ENCODE measurements at places on chromosomes 12 and 14.
A peak's percentile ranks its signal among the peaks of the same experiment; 100 is the strongest.

DNA sequence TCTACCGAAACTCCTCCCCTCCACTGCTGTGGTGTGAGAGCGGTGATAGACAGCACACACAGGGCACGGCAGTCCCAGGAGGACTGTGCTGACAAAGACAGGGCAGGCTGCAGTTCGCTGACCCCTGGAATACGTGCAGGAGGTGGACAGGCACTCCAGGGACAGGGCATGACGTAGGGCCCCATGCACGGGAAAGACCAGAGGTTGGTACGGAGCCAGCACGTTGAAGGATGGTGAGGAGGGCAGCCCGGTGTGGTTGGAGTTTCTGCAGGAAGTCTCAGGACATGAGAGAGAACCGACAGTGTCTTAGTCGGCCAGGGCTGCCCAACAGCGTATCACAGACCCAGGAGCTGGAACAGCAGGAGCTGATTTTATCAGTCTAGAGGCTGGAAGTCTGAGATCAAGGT lies 254.2 kb upstream of the FKBP4 start:
- no peak for DNase-seq

- no peak for DNase-seq
Observed at GRCh38 chr12:94157181-94157580, 8.8 kb downstream of the PLXNC1 start.

DNA sequence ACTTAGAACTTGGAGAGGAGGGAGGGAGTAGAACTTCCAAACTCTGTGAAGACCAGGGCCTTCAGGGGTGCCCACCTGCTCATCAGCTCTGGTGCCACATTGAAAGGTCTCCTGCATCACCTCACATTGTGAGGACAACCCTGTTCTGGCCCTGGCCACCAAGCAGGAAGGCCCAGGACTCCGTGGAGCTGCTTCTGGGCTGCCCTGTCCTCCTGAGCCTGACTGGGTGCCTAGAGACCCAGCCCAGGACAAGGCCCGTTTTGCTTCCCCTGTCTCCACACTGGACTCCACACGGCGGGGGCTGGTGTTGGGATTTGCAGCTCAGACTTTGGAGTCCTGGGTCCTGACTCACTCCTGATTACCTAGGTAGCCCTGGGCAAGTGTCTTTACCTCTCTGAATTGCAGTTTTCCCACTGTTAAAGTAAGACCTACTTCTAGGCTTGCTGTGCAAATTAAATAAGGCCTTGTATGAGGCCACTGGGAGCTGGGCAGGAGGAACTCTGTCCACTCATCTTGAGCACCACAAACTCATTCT lies 12.5 kb upstream of the KRT82 start:
- no peak for DNase-seq

- no peak for DNase-seq
Observed at GRCh38 chr12:125329239-125330102, 264.2 kb downstream of the AACS start.

DNA sequence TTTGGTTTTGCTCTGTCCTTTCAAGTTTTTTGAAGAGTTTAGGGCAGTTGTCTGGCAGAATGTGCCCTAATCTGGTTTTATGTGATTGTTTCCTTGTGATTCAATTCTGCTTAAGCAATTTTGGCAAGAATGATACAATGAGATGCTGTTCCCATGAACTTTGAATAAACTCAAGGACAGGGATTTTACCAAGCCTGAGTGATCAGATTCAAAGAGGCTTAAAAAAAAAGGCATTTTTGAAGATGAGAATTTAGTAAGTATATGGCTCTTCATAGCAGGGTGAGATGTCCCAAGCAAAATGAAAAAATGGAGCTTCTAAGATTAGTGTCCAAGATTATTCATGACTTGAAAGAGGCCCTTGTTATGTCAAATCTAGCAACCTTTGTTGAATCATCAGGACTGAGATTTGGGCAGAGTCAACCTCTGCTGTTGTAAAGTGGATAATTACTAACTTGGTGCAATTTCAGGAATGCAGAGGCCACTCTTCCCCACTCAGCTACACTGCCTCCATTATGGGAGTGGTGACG lies 180.6 kb upstream of the NUDT4 start:
- DNase-seq, result no peak

DNA sequence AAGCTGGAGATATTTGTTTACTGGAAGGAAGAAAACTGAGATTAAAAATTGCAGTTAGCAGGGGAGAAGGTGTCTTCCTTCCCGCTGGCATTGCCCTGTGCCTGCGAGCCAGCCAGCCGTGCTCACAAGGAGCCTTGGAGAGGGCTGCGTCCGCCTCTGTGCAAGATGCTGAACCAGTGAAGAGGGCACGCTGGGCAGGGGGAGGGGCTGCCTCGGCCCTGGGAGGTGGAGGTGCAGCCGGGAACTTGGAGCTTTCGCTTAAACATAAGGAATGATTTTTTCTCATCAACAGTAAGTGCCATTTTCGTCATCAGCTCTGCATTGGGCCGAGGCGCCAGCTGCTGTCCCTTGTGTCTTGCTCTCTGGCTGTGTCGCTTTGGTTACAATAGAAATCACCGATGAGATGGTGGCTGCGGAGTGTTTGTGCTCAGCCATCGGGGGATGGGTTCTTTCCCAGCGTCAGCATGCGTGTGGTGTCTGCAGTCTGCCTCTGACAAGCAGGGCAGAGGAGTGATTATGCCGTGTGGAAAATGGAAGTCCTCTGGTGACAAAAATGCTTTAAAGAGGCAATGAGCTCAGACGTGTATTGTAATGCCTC lies 97.3 kb downstream of the ESR2 start:
- no peak for DNase-seq

- no peak for DNase-seq
Observed at GRCh38 chr12:22360774-22361173, 26.3 kb upstream of the ST8SIA1 start.

DNA sequence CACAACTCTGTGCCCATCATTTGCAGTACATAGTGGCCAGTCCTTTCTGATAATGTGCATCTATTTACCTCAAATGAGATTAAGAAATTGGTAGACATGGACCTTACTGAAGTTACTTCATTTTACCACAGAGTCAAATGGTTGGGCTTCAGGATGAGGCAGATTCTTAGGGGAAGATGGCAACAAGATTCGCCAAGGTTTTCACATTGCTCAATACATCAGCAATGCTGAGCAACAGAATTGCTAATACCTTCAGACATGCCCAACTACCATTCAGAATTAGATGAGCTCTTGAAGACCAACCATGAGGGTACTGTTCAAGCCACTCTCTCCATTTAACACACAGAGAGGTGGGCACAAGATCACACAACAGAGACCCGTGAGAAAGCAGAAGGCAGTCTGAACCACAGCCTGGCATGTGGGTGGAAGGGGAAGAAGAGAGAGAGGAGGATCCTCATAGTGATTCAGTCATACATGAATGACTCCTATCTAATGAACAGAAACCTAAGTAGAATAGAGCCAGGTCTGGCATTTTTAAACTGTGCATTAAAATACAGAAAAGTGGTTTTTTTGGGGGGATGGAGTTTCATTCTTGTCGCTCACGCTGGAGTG lies 28.5 kb downstream of the CPM start:
- DNase-seq, result no peak

GRCh38 chr12:108047071-108047550 lies 82.0 kb upstream of the WSCD2 start:
- DNase-seq, result no peak

DNA sequence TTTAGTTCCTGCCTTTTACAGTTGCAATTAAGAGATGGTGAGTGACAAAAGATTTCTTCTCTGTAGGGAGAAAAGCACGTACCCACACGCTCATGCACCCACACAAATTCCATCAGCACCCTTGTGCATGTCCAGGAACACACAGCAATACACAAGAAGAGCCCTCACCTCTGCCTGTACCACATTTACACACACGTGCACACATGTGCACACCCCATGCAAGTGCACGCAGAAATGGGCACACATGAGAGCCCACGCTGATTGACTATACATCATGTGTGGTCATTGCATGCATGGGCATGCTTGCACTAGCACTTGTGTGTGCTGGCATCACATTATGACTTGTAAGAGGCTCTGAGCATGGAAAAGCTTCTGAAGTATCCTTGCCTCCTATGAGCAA lies 70.5 kb downstream of the SERPINA3 start:
- no peak for DNase-seq

DNA sequence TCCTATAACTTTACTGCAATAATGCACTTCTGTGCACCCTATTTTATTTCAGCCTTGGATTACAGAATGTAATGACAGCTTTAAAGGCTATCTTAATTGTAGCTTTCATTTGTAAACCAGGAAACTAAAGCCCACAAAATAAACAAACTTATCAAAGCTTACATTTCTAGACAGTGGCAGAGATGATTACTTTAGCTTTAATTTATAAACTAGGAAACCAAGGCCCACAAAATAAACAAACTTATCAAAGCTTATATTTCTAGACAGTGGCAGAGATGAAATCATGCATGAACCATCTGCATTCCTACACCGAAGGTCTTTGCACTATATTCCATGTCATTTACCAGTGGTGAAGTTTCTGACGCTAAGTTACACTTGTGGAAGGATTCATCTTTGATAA lies 74.4 kb downstream of the PRKD1 start:
- no peak for DNase-seq

GRCh38 chr12:120538281-120539156 lies 4.4 kb downstream of the RNF10 start:
- DNase-seq, result no peak

- DNase-seq, result no peak
Observed at GRCh38 chr12:52082026-52082668, 2.6 kb downstream of the SMIM41 start.

GRCh38 chr14:69643430-69644200 lies 32.2 kb downstream of the SUSD6 start:
- DNase-seq, result peak; percentile 22

- DNase-seq, result no peak
Observed at GRCh38 chr12:90091809-90092208, 383.2 kb upstream of the ATP2B1 start.

DNA sequence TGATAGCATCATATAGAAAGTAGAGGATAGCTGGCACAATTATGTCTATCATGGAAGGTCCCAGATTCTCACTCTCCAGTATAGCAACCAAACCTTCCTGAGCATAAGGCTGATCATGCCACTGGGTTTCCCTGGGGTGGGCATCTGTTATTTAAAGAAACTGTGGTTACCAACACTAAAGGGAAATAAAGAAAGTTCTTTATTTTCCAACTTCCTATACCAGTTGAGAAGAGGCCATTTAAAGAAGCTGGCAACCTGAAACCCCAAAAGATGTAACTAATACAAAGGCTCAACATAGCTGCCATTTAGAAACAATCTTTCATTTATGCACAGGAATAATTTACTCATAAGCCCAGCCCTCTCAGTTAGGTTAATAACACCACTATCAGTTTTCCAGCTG lies 3.1 kb downstream of the BCAT1 start:
- DNase-seq, result no peak

- no peak for DNase-seq
Observed at GRCh38 chr12:95446506-95446900, 27.4 kb upstream of the METAP2 start.

GRCh38 chr12:69106482-69107118 lies 132.8 kb upstream of the CPSF6 start:
- no peak for DNase-seq

GRCh38 chr12:71578694-71579258 lies 84.9 kb downstream of the ZFC3H1 start:
- no peak for DNase-seq

DNA sequence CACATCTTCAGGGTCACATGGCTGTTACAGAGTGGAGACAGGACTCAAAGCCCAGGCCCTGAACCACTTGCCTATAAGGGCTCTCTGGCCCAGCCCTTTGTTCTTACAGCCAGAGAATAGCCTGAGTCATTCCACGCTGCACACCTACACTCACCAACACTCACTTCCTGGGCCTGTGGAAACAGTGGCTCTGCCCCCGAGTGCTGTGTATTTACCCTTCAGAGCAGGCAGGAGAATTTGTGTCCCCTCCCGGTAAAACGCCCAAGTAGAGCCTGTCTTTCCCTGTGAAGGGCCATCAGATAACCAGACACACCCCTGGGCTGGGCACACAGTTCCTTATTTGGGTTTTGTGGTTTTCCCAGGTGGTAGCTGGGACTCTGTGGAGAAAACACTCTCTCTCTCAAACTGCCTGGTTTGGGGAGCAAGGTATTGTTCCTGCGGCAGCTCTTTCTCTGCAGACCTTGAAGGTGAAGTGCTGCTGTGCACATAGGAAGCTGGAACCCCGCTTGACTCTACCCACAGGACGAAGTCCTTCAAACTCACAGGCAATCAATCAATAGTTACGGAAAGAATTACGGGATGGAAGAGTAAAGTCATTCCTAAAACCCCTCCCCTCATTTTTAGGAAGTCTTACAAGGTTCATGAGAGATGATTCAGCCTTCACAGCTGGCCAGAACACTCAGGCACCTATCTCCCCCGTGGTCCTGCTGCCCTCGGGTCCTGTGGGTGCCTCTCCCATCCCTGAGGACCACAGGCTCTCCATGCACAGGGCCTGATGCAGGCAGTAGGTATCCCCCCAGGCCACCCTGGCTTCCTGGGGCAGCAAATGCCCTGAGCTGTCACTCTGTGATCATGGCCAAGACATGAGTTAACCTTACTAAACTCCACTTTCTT lies 20.3 kb downstream of the FIGNL2 start:
- no peak for DNase-seq

DNA sequence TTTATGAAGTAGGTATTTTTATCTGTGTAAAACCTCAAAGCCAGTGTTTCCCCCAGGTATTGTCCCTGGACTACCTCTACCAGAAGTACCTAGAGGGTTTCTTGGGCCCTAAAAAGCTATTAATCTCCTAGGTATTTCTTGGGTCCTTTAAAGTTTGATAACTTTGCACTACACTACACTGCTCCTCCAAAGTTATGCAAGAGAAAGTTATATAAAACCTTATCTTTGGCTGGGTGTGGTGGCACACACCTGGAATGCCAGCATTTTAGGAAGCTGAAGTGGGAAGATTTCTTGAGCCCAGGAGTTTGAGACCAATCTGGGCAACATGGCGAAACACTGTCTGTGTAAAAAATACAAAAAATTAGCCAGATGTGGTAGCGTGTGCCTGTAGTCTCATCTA lies 34.9 kb downstream of the PTPN21 start:
- no peak for DNase-seq

GRCh38 chr12:63164911-63165310 lies 13.9 kb upstream of the AVPR1A start:
- DNase-seq, result no peak

DNA sequence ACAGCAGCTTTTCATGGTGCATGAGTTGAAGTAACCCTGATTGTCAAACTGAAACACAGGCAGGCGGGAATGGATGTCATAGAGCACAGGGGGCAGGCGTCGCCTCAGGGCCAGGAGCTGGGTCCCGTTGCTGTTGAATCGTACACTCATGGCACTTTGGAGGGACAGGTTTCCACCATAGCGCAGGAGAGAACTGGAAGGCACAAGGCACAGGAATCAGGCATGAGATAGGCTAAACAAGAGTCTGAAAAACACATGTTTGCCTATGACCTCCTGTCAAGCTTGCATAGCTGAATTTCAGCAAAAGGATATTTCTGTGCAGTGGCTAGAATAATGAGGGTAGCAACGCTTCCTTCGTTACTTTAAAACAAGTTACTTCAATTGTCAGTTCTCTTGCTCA lies 61.2 kb downstream of the DCAF5 start:
- no peak for DNase-seq

Measured in activated CD4-positive, CD25-positive, alpha-beta regulatory T cell (primary cell).